ENCODE measurements at places on chromosomes 6 and 20.

DNA sequence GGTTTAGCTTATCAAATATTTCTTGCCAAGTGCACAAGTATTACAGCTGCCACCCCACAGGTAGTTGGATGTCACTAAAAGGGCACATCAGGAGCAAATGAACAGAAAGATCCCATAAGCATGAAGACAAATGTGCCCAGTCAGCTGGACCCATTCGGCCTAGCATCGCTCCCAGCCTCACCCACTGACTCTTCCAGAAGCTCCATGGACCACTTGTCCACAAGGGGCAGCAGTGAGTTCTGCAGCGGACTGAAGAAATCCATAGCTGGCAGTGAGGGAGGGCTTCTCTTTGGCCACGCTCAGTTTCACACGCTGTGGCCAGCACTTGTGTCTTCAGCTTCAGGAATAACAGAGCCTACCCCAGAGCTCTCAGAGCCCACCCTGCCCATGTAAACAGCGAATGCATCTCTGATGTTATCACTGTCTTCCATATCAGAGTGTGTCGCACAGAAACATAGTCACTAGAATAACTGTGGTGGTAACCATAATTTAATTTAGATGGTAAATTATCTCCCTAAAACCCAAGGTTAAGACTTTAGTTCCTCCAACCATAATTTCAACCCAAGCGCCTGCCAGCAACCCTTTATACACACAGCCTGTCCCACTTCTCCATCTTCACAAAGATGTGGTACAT is 15.8 kb downstream of the CGA start:
- peak; percentile 6 for DNase-seq

- DNase-seq, result no peak
Observed at GRCh38 chr6:113979937-113980336, 9.0 kb upstream of the HDAC2 start.

DNA sequence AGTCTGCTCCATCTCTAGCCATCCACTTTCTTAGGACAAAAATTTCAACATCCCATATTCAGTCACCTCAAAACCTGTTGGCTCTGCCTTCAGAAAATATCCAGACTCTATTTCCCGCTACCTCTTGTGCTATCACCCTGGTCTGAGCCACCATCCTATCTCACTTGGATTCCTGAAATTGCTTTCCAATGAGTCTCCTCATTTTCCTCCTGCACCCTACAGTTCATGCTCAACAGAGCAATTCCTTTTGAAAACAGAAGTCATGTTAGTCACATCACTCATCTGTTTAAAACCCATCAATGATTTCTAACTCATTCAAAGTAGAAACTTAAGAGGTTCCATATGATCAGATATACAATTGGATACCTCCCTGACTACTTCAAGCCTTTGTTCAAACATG is 229.9 kb downstream of the ADGRG6 start:
- DNase-seq, result no peak

GRCh38 chr6:17907406-17908229 is 79.8 kb downstream of the KIF13A start:
- DNase-seq, result no peak

DNA sequence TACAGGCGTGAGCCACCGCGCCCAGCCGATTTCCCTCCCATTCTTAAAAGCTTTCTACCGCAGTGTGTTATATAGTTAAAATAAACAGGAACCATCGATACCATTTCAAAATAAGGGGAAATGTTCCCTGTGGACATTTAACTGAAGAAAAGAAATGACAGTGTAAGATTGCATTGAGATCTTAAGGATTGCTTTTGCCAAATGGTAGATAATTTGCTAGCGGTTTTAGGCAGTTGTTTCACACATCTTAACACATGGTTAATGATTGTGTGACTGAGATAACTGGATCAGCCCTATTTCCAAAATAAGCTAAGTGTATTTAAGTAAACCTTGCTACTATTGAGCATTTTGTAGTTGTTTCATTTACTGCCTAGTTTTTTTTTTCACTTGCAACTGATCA is 15.6 kb downstream of the STX16 start:
- no peak for DNase-seq

DNA sequence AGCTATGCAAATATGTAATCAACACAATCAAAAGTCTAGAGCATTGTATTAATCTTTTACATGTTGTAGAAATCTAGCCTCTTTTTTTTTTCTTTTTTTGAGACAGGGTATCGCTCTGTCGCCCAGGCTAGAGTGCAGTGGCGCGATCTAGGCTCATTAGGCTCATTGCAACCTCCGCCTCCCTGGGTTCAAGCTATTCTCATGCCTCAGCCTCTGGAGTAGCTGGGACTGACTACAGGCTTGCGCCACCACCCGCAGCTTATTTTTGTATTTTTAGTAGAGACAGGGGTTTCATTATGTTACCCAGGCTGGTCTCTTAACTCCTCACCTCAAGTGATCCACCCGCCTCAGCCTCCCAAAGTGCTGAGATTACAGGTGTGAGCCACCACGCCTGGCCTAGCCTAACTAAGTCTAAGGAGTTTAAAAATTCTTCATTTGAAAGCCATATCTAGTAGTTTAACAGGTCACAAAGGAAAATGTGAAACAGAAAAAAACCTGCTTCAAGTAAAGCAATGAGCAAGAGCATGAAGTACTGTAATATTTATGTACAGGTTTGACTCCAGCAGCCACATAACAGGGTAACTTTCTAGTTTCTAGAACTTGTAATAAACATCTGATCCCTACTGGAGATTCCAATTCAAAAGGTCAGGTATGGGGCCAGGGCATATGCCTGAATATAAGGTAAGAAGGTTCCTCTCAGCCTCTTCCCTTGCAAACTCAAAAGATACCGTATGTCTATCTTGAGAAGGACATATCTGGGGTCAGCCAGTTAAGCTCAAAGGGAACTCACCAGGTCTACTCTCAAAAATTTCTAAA is 4.4 kb downstream of the CPNE1 start:
- DNase-seq, result no peak

DNA sequence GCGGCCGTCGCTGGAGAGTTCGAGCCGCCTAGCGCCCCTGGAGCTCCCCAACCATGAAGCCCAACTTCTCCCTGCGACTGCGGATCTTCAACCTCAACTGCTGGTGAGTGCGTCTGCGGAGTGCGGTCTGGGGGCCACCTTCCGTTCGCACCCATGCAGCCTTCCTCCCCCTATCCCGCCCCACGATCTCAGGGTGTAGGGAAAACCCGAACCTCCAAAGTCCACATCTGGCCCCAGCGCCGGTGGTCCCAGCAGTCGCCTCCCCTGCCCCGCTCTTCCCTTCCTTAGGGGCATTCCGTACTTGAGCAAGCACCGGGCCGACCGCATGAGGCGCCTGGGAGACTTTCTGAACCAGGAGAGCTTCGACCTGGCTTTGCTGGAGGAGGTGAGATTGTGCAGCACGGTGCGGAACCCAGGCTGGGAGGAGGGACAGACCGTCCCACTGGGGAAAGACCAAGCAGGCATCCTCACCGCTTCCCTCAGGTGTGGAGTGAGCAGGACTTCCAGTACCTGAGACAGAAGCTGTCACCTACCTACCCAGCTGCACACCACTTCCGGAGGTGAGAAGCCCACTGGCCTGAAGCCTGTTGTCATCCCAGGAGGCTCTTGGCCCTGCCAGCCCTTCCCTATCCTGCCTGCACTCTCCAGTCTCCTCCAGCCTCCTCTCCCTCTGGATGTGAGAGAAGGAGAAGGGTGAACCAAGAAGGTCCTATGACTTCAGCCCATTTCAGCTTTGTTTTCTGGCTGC is 719 bp downstream of the SMPD2 start:
- DNase-seq, result no peak

DNA sequence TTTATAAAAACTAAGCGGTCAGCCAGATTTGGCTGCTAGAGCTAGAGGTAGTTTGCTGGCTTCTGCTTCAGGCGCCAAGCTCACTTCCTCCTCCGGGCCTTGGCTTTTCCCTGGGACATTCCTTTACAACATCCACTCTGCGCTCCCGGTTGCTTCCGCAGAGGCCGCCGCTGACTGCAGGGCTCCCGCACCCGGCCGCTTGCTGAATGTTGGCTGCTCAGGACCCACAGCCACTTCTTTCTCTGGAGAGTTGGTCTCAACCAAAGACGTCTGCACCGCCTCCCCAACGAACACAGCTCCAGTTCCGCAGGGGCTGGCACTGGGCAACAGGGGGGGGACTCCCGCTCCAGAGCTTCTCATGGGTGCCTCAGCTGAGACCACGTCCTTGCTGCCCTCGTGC is 282.8 kb downstream of the TFAP2C start:
- DNase-seq, result no peak

DNA sequence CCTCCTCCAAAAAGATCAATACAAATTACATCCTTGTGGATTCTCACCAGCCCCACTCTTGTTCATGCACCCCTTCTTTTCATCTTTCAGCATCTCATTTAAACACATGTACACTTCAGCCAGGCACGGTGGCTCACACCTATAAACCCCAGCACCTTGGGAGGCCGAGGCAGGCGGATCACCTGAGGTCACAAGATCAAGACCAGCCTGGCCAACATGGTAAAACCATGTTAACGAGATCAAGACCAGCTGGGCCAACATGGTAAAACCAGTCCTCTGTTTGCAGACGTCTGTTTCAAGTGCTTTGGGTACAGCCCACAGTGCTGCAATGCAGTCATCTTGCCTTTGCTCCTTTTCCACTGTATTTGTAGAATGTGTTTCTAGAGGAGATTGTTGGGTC is 45.3 kb downstream of the ZMYND8 start:
- DNase-seq, result no peak

GRCh38 chr6:31186052-31186734 is 15.7 kb upstream of the POU5F1 start:
- no peak for DNase-seq

DNA sequence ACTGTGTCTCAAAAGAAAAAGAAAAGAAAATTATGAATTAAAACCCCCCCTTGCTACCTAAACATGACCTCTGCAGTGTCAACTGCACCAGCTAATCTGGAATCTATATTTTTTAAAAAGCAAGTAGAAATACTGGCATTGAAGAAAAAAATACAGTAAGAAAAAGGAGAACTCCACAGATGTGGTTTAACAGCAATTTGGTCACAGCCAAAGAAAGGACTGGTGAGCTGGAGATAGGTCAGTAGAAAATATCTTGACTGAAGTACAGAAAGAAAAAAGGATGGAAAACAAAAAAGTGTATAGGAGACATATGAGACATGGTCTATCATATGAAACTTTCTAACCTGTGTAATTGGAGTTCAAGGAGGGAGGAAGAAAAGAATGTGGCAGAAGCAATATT is 44.1 kb upstream of the ERVFRD-1 start:
- DNase-seq, result no peak

- DNase-seq, result no peak
Observed at GRCh38 chr6:147974376-147974775, 368.3 kb upstream of the SASH1 start.

- DNase-seq, result no peak
Observed at GRCh38 chr6:4929097-4929718, 74.6 kb downstream of the RPP40 start.

GRCh38 chr6:140156131-140156530 is 781.7 kb upstream of the CITED2 start:
- no peak for DNase-seq

DNA sequence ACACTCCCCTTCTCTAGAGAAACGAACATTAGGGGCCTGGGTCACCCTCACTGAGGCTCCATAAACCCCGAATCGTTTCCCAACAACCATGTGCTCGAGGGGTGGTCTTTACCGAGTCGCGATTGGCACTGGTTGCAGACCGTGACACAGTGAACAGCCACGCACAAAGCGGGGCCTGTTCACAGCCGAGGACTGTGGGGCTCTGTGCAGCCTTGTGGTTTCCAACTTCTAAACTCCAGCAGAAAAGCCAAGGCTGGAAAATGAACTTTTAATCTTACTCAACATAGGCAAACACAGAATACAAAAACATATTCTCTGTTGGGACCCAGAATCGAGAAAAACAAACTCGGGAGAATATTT is 19.0 kb downstream of the RRBP1 start:
- DNase-seq, result no peak
